ENCODE measurements at places on chromosomes 11 and 22.
A peak's percentile ranks its signal among the peaks of the same experiment; 100 is the strongest.

GRCh38 chr11:82901165-82901921, at the start of gene DDIAS:
TSS of gene DDIAS (plus strand) at chr11:82901736. CDS start at chr11:82914739, 13,003 bp downstream.
- DNase-seq, result peak; percentile 93

GRCh38 chr22:22076932-22077703, 94.5 kb upstream of the TOP3B start:
- DNase-seq, result no peak

DNA sequence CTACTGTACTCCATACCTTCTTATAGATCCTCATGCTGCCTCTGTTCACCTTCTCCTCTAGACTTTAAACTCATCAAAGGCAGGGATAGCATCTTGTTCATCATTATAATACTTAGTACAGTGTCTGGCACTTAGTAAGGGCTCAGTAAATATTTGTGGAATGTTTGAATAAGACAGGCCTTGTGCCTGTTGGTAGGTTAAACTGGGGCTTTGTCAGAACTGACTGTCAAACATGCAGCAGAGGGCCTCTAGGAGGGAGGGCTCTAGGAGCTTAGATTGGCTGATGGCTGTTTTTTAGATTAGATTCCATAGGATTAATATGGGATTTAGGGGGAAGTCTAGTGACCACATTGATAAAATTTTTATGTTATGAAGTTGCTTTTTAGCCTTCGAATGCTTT, 70.8 kb downstream of the RNF169 start:
- DNase-seq, result no peak

DNA sequence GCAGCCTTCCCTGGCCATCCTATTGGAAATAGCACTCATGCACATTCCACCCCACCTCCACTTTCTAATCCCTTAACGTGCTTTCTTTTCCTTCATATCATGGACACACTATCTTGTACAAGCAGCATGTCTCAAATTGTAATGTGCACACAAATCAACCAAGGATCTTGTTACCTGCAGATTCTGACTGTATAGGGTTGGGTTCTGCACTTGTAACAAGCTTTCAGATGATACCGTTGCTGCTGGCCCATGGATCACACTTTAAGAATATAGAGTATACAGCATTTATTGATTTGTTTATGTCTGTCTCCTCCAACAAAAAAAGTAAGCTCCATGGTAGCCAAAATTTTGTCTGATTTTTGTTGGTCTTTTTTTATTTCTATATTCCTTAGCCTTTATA, 32.4 kb upstream of the POU2AF1 start:
- no peak for DNase-seq

GRCh38 chr11:117511483-117511930, 183.9 kb downstream of the CEP164 start:
- no peak for DNase-seq

DNA sequence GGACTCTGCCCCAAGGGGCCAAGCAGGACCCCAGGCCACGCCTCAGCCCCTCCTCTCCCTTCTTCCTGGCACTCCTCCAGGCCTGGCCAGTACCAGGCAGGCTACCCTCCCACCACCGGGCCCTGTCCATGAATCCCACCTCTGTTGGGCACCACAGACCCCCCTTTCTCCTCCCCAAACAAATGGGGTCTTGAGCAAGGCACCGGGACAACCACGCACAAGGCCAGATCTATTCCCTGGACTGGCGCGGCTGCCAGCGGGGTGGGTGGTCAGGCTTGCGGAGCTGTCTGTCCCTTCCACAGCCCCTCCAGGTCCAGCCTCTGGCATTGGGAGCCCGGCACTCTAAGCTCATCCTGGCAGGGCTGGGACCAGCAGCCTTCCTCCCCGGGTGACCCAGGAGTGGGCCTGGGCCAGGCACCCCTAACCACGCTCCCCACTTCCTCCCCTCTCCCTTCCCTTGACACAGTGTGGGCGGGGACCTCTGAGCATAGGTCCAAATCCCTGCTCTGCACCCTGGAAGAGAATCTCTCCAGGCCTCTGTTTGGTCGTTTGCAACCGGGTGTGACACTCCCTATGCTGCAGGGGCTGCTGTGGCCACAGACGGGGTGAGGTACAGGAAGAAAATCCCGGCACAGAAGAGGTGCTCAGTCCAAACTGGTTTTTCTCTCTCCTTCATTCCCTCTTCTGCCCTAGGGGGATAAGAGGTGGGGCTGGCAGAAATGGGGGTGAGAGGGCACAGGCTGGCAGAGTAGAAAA, 14.6 kb downstream of the ELFN2 start:
- DNase-seq, result no peak

GRCh38 chr11:86058360-86058759, 10.5 kb downstream of the PICALM start:
- no peak for DNase-seq

GRCh38 chr11:96019810-96020747, 96.2 kb upstream of the MTMR2 start:
- no peak for DNase-seq
